ENCODE measurements at places on chromosomes 12 and 14. TPM values are rescaled to one million over a fixed set of nuclear protein-coding genes. Genes with fewer than 3 reads are reported as not detected.

DDN gene
- total RNA-seq = 0.45 TPM

MUCL1 gene
- 218 TPM for total RNA-seq

NPFF gene
- total RNA-seq = not detected

WNT1 gene
- total RNA-seq = not detected

FGF23 gene
- not detected for total RNA-seq

BIN2 gene
- 0.89 TPM for total RNA-seq

PIANP gene
- total RNA-seq = not detected

FMNL3 gene
- 7.9 TPM for total RNA-seq

PPP1R36 gene
- total RNA-seq = not detected

HCAR1 gene
- total RNA-seq = 0.34 TPM

LALBA gene
- total RNA-seq = not detected

GPR137C gene
- total RNA-seq = not detected

TMEM63C gene
- total RNA-seq = 26.3 TPM

STAC3 gene
- 1.7 TPM for total RNA-seq

MIS18BP1 gene
- total RNA-seq = 23.7 TPM

LRP1-AS gene
- total RNA-seq = not detected

APOF gene
- total RNA-seq = not detected

CCDC177 gene
- not detected for total RNA-seq

PROX2 gene
- 0.97 TPM for total RNA-seq

CAPZA3 gene
- total RNA-seq = not detected

ZNF605 gene
- 18.3 TPM for total RNA-seq

CLEC4E gene
- 1.4 TPM for total RNA-seq

TBX3 gene
- total RNA-seq = 35.6 TPM

KLRK1 gene
- total RNA-seq = 0.51 TPM

CMA1 gene
- not detected for total RNA-seq

ADAMTS20 gene
- not detected for total RNA-seq

PTPN21 gene
- total RNA-seq = 33.7 TPM

WDR89 gene
- total RNA-seq = 6.2 TPM

PTPN6 gene
- 59.1 TPM for total RNA-seq

FGD4 gene
- 42.6 TPM for total RNA-seq

CCDC60 gene
- not detected for total RNA-seq

GNG2 gene
- 7.1 TPM for total RNA-seq

DAO gene
- total RNA-seq = not detected

THAP2 gene
- total RNA-seq = 3.5 TPM

UTP20 gene
- total RNA-seq = 18.8 TPM

SIX4 gene
- 0.60 TPM for total RNA-seq

GNB3 gene
- total RNA-seq = 1.5 TPM

GRIP1 gene
- 21.8 TPM for total RNA-seq

CSRP2 gene
- 13.6 TPM for total RNA-seq

HNF1A gene
- not detected for total RNA-seq

C1S gene
- total RNA-seq = 63.0 TPM

GLT1D1 gene
- total RNA-seq = 1.4 TPM

PIWIL1 gene
- not detected for total RNA-seq

PRR4 gene
- total RNA-seq = 192 TPM

SMOC1 gene
- total RNA-seq = 1.9 TPM

TGFB3 gene
- total RNA-seq = 3.3 TPM

RILPL1 gene
- 16.6 TPM for total RNA-seq

RNASE7 gene
- 10.3 TPM for total RNA-seq

PTHLH gene
- total RNA-seq = not detected

KRT86 gene
- total RNA-seq = 27.2 TPM

CHPT1 gene
- total RNA-seq = 56.1 TPM

CBX5 gene
- total RNA-seq = 45.7 TPM

CCER1 gene
- not detected for total RNA-seq

CRACR2A gene
- 4.8 TPM for total RNA-seq

KLHDC1 gene
- total RNA-seq = 3.4 TPM

KCNH3 gene
- total RNA-seq = 1.0 TPM

CACNB3 gene
- 27.8 TPM for total RNA-seq

TAS2R19 gene
- total RNA-seq = 9.3 TPM

ALX1 gene
- 0.56 TPM for total RNA-seq

OAS2 gene
- total RNA-seq = 2.6 TPM

Data from suprapubic skin (tissue), 4 donors.